Choroid plexus epithelial cell (primary cell): ENCODE measurements at places on chromosomes 4 and X.
A peak's percentile ranks its signal among the peaks of the same experiment; 100 is the strongest.

- DNase-seq: no peak
Measured at GRCh38 chr4:169054879-169055278, 44.8 kb upstream of the CBR4 start.

DNA sequence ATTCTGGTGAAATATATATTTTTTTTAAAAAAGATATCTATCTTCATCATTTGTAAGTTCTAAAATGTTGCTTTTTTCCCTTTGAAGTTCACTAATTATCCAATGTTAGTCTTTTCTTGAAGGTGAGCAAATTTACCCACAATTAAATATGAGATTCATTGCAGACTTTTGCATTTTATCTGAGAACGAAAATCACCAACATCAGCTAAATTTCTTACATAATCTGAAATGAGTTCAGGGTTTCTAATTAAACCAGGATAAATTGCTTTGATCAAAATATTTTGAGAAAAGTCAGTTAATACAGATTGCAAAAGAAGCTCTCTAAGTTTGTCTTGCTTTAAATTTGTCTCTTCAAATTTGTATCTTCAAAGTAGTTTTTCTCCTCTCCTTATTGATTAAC lies 486.4 kb upstream of the FSTL5 start:
- no peak for DNase-seq

GRCh38 chrX:153648358-153649177 lies 1.6 kb downstream of the DUSP9 start:
- DNase-seq: no peak

DNA sequence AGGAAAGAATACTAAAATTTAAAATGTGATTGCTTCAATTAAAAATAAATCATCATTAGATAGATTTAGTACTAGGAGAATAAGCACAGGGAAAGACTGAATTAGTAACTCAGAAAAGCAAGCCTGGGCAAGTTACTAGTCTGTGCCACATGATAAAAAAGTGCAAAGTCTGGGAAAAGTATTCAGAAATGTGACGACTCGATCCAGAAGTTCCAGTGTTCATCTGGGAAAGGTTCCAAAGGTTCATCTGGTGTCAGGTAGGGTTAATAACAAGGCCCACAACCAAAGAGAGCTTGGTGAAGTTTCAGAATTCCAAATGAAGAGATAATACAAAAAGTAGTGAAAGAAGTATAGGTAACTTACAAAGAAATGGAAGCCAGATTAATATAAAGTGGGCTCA lies 78.3 kb upstream of the ARSJ start:
- DNase-seq: no peak

DNA sequence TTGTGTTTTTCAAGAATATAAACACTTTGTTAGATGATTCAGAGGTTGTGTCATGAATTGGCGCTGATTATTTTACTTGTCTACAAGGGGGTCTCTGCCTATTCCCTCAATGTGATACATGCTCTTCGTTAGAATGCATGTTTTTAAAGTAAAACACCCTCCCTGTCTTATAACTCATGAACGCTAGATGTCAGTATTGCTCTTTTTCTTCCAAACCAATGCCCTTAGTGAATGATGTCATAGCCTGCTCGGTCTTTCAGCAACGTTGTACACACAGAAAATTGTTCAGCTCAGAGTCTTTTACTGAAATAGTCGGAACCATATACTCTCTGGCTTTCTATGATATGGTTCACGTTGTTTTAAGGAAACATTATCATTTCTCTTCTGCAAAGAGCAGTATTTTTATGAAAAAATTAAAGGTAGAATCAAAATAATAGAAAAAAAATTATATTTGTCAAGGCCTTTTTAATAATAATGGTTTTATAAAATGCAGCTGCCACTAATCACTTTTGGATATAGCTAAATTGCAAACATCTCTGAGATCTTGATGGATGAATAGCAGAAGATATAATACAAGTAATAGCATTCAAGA lies 292.9 kb downstream of the TLL1 start:
- DNase-seq: peak; percentile 85

DNA sequence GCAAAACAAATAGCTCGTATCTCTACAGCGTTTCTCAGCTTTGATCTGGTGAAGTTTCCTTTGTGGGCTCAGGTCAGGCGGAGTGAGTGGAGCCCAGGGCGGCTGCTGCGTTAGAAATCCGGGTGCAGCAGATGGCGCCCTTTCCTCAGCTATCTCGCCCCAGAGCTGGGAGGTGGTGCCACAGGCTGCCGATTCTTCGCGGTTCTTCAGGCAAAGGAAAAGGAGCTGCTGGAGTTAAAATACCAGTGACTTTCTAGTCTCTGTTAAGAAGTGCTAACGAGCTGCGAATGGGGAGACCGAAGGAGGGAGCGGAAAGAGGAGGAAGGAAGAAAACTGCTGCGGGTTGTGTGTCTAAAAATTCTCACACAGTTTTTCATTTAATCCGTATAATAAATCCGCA lies 114.6 kb downstream of the CPE start:
- peak; percentile 82 for DNase-seq

GRCh38 chr4:102535398-102536082 lies 34.4 kb downstream of the NFKB1 start:
- DNase-seq: peak; percentile 77

- DNase-seq: peak; percentile 36
Measured at GRCh38 chr4:108003982-108004515, 14.4 kb downstream of the HADH start.

- DNase-seq: peak; percentile 74
Measured at GRCh38 chr4:20391198-20391597, 139.5 kb downstream of the SLIT2 start.

- DNase-seq: peak; percentile 2
Measured at GRCh38 chr4:161442921-161443320, 720.9 kb downstream of the FSTL5 start.

GRCh38 chrX:150255441-150256296 lies 107.4 kb upstream of the MAMLD1 start:
- DNase-seq: no peak

DNA sequence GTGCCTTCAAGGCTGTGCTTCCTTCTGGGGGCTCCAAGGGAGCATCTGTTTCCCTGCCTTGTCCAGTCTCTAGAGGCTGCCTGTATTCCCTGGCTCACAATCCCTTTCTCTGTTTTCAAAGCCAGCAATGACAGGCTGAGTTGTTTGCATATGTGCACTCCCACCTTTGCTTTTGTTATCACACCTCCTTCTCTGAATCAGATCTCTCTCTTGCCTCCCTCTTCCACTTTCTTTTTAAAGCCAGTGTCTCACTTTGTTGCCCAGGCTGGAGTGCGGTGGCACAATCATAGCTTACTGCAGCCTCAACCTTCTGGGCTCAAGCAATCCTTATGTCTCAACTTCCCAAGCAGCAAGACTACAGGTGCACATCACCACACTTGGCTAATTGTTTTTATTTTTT lies 37.1 kb upstream of the LEF1 start:
- DNase-seq: no peak
